ENCODE measurements at places on chromosomes 1 and 21. TPM values are rescaled to one million over a fixed set of nuclear protein-coding genes. Genes with fewer than 3 reads are reported as not detected.

GRCh38 chr1:111561328-111561727, 57.9 kb upstream of the ADORA3 start:
- no peak for DNase-seq

GRCh38 chr1:12065872-12066271, 2.8 kb downstream of the TNFRSF8 start:
- DNase-seq = no peak

GRCh38 chr1:8139383-8139782, 113.3 kb upstream of the ERRFI1 start:
- no peak for DNase-seq

- no peak for DNase-seq
Measured at GRCh38 chr21:34688145-34688544, 19.4 kb downstream of the CLIC6 start.

GRCh38 chr21:41758550-41758949, 8.3 kb downstream of the RIPK4 start:
- no peak for DNase-seq

GRCh38 chr1:9785406-9785805, 38.4 kb downstream of the CLSTN1 start:
- no peak for DNase-seq

DNA sequence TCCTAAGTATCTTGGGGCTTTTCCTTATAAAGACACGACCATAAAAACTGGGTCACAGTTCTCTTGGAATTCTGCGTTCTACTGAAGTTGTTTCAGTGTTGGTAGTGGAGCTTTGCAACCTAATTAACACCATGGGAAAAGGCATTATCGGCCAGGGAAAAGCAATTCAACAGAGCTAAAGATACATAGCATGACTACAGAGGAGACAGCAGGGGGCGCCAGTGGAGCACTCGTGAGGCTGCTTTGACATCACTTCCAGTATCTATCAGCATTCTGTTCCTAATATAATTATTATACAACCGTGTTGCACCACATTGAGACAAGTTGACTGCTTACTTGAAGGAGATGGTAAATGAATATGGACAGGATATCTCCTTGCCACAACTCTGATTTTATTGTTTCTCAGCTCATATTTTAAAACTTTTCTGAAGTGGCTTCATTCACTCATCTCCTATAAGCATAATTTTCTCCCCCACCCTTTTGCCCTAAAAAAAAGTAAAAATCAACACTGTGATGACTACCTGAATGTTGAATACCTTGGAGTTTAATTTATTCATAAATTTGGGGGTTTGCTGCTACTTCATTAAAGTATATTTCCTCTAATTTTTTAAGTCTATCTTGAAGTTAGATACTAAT, 39.4 kb downstream of the ZP4 start:
- peak; percentile 85 for DNase-seq

- DNase-seq = no peak
Measured at GRCh38 chr1:165218731-165219130, 137.8 kb downstream of the LMX1A start.

- no peak for DNase-seq
Measured at GRCh38 chr1:16162163-16162822, 6.4 kb upstream of the EPHA2 start.

DNA sequence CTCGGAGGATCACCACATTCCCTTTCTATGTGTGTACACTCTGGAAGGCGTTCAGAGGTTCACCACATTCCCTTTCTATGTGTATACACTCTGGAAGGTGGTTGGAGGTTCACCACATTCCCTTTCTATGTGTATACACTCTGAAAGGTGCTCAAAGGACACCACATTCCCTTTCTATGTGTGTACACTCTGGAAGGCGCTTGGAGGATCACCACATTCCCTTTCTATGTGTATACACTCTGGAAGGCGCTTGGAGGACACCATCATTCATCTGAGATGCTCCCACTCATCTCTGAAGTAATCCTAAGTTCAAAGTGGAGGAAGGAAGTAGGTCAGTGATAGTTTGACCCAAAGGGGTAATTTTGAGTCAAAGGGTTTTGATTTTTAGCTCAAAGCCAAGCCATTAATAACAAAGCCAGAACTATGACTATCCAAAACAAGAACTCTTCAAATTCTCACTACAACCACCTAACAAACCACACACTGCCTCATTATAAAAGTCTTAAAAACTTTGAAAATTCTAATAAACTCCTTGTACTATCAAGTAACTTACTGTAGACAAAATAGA, 32.9 kb downstream of the NRIP1 start:
- DNase-seq = no peak

- no peak for DNase-seq
Measured at GRCh38 chr1:43699281-43699680, 8.1 kb upstream of the ST3GAL3 start.

- no peak for DNase-seq
Measured at GRCh38 chr21:39014747-39015146, 168.5 kb downstream of the PSMG1 start.

DNA sequence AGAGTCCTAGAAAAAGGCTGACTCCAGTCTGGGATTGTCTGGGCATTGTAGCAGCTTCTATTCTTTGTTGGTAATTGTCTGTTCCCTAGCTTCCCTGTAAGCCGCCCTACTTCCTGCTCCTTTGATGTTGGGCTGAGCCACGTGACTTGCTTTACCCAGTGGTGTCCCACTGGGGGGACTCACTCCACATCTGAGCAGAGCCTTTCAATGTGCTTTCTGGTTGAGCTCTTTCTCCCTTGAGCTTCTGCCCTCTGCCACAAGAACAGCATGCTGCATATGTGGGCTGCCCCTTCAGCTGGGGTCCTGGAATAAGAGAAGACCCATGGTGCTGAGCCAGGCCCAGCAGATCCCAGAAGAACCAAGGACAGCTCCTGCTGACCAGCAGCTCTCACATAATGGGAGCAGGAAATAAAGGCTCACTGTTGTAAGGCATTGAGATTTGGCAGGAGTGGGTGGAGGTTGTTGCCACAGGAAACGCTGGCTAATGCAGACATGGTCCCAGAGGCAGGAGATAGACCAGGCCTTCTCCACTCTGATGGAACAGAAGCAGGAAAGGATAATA, 276.3 kb upstream of the GJB5 start:
- no peak for DNase-seq

DNA sequence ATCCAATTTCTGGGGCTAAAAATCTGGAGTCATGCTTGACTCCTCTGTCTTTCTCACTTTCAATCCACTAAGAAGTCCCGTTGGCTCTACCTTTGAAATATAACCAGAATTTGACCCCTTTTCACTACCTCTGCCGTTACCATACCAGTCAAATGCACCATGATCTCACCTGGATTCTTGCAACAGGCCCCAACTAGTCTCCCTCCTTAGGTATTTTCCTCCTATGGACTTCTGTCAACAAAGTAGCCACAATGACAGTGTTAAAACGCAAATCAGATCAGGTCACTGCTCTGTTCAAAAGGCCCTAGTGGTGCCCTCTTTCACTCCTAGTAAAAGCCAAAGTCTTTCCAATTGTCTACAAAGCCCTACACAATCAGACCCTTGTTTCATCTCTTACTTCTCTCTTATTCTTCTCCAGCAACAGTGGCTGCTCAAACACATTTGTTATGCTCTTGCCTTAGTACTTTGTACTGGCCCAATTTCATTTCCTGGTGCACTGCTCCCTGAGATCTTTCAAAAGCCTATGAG, 35.7 kb upstream of the AGL start:
- no peak for DNase-seq

- no peak for DNase-seq
Measured at GRCh38 chr1:74937176-74937575, 197.0 kb upstream of the LHX8 start.

SASS6 gene
- 9.5 TPM for total RNA-seq

LCE1A gene
- total RNA-seq = not detected

AADACL4 gene
- not detected for total RNA-seq

CCDC28B gene
- total RNA-seq = 67.5 TPM

DNASE2B gene
- total RNA-seq = 0.25 TPM

HMGCS2 gene
- total RNA-seq = 2.5 TPM

KIAA0040 gene
- total RNA-seq = 5.8 TPM

FCAMR gene
- not detected for total RNA-seq
